ENCODE measurements at places on chromosomes 13 and 19.

DNA sequence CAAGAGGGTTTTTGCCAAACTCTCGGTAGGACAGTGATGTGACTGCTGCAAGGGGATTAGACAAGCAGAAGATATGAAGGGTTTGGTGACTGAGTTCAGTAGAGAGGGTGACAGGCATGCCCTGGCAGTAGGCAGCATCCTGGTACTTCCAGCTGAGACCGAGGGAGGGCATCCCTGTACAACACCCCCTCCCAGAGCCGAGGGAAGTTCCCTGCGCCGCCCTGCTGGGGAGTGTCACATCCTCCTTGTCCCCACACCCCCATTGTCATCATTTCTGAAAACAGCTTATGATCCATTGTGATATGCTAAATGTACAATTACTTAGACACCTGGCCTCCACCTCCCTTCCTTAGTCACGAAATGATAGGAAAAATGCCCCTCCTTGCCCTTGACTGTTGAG, 14.6 kb downstream of the ZNF544 start:
- no peak for DNase-seq

- DNase-seq = no peak
These were observed 419.3 kb upstream of the GPC6 start for GRCh38 chr13:92807353-92807752.

- no peak for DNase-seq
These were observed 49.6 kb downstream of the MYO9B start for GRCh38 chr19:17125062-17125727.

- DNase-seq = no peak
These were observed 5.0 kb downstream of the SIGLEC9 start for GRCh38 chr19:51129716-51130115.

DNA sequence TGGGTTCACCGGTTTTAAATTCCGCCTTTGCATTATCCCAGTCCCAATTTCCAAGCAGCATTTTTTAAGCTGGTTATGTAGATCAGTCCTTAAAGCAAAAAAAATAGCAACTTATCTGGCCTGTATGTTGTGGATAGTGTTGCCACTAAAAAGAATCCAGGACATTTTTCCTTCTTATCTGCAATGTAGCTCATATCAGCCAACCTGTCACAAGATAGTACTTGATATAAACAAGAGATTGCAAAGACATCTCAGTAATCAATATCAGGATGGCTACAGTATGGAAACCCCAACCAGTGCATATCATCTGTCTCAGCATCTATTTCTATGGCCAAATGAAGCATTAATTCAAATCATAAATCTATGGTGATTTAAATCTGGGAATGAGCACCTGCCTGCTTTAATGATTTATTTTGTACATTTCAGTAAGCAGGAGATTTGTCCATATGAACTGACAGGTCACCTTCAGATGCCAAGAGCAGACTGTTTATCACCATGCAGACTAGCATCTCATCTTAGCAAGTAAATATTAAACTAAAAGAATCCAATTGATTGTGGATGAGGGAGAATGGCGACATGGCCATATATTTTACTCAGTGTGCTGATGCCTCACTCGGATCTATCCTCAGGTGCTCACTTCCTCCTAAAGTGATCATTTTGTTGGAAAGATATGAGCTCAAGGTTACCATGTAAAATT, 240.4 kb downstream of the DACH1 start:
- DNase-seq = no peak

DNA sequence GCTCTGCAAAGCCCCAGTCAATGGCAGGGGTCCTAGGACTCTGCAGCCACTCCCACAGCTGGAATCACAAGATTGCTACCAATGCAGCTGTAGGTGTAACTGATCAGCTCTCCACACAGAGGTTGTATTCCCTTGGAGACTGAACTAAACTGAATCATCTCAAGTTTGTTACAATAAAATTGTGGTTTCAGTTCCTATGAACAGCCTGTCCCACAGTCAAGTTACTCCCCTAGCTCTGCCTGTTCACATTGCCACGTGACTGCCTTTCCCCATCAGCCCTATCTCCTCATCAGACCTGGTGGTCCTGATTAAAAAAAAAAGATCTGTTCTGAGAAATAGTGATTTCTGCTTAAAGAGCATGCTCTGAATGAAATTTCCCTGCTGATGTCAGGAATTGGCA, 287.9 kb upstream of the NBEA start:
- no peak for DNase-seq

DNA sequence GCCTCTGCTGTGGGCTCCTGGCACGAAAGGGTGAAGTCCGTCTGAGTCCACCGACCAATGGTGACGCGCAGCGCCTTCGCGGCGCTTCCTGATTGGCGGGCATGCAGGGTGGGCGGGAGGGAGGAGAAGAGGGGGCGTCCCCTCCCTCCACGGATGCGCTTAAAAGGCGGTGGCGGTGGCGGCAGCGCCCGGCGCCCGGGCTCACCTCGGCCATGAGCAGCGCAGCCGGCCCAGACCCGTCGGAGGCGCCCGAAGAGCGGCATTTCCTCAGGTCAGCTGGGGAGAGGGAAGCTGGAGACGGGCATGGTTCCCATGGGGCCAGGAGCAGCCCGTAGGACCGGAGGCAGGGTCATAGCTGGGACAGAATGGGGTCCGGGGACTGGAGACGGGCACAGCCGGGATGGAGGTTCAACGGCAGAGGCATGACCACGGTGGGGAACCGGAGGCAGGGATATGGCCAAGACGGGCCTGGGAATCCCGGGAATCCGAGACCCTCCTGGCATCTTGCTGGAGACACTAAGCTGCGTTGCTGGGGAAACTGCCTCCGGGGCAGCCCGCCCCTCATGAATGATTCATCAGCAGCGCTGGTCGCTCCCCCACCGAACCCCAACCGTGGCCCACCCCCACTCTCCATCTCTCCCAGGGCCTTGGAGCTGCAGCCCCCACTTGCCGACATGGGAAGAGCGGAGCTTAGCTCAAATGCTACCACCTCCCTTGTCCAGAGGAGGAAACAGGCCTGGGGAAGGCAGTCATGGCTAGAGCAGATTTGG, at the start of gene YJEFN3:
YJEFN3 (plus strand) TSS at position 191 of the 770 bp plus-strand sequence; CDS start at position 213, 22 bp downstream.
- no peak for DNase-seq

DNA sequence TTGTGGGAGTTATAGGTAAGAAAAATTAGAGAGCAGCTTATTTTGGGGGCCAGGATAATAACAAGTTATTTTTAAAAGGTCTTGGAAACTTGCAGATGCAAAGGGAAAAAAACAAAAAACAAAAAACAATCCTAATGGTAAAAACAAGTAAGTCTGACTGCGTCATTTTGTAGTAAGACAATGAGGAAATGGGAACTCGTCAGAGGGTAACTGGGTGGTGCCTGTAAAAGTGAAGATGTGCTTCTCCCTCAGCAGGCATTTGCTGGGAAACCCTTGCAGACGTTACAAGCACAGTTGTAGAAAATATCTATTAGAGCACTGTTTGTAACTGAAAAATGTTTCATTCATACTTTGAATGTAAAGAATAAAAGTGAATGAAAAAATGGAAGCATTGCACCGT, 2.2 kb upstream of the TNFSF13B start:
- no peak for DNase-seq

DNA sequence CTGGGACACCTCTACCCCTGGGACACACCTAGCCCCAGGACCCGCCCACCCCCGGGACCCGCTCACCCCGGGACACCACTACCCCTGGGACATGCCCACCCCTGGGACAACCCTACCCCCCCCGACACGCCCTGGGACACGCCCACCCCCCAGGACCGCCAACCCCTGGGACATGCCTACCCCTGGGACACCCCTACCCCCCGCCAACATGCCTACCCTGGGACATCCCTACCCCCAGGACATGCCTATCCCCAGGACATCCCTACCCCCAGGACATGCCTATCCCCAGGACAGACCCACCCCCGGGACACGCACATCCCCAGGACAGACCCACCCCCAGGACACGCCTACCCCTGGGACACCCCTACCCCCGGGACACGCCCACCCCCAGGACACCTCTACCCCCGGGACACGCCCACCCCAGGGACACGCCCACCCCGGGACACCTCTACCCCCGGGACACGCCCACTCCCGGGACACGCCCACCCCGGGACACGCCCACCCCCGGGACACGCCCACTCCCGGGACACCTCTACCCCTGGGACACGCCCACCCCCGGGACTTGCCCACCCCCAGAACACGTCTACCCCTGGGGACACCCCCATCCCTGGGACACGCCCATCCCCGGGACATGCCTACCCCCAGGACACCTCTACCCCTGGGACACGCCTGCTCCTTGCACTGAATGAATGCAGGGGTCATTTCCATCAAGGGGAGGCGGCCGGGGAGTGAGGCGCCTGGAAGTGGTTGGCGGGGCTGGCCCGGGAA, 32.3 kb downstream of the ADPRHL1 start:
- DNase-seq = no peak

DNA sequence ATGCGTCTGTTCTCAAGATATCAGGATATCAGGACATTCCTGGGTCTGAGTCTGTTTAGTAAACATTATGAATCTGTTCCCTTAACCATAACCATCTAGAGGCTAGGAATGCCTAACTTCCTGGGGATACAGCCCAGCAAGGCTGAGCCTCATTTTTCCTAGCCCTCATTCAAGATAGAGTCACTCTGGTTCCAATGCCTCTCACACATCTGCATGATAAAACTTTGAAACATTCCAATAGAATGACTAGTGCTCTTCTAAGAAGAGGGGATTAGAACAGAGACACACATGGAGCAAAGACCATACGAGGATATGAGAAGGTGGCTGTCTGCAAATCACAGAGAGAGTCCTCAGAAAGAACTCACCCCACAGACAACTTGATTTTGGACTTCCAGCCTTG, 20.6 kb upstream of the CABP5 start:
- DNase-seq = no peak

GRCh38 chr19:13417054-13417453, 89.2 kb downstream of the CACNA1A start:
- DNase-seq = no peak

- no peak for DNase-seq
These were observed 299.5 kb downstream of the ZNF536 start for GRCh38 chr19:30671622-30672051.

GRCh38 chr19:18893587-18894253, 2.2 kb downstream of the CERS1 start:
- DNase-seq = no peak
